ENCODE measurements at places on chromosomes 1 and 21. TPM values are rescaled to one million over a fixed set of nuclear protein-coding genes. Genes with fewer than 3 reads are reported as not detected.

GRCh38 chr1:92695104-92695503 lies 89.8 kb downstream of the EVI5 start:
- no peak for DNase-seq

- DNase-seq, result no peak
Observed at GRCh38 chr1:4957027-4957426, 302.6 kb downstream of the AJAP1 start.

DNA sequence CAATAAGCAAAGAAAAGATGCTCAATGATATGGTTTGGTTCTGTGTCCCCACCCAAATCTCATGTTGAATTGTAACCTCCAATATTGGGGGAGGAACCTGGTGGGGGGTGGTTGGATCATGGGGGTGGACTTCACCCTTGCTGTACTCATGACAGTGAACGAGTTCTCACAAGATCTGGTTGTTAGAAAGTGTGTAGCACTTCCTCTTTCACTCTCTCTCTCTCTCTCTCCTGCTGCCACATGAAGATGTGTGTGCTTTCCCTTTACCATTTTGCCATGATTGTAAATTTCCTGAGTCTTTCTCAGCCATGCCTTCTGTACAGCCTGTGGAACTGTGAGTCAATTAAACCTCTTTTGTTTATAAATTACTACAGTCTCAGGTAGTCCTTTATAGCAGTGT lies 248.4 kb downstream of the HHIPL2 start:
- DNase-seq, result no peak

Gene HOOK1
- total RNA-seq, result 0.51 TPM

- no peak for DNase-seq
Observed at GRCh38 chr1:84339503-84339902, 38.0 kb downstream of the SAMD13 start.

Gene LYPD8
- total RNA-seq, result not detected

DNA sequence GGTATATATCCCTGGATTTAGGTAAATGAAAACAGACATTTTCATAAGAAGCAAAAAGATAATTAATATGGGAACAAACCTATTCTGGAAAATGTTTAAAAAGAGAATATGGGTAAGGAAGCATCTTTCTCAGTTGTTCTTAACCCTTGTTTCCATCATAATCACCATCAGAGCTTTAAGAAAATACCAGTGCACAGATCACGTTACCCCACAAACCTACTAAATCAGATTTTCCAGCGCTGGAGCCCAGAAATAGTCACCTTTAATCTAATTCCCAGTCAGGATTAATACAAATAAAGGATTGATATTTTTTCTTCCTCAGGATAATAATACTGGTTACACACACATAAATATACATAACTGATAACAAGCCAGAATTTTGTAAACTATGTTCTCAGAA lies 44.6 kb downstream of the PTPRC start:
- DNase-seq, result no peak

Gene LIN28A
- not detected for total RNA-seq

DNA sequence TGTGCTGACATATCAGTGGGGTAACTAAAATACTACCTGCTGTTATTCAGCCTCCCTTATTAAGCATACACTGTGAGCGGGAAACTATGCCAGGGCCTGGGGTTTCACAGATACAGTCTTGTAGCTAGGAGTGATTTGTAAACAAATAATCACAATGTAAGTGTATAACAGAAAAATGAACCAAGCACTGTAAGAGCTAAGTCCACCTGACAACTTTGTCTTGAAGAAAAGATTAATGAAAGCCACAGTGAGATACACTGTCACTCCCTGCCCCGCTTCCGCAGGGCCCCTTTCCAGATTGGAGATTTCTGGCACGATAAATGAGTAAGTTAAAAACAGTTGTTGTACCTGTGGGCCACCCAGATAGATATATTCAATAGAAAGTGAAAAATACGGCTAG lies 4.8 kb downstream of the RCAN3 start:
- DNase-seq, result no peak

Gene MPL
- 0.52 TPM for total RNA-seq

Gene CYP2J2
- 0.16 TPM for total RNA-seq

Gene LCE1C
- not detected for total RNA-seq

Gene HHIPL2
- total RNA-seq, result not detected
